ENCODE measurements at places on chromosomes 16 and 17. TPM values are rescaled to one million over a fixed set of nuclear protein-coding genes. Genes with fewer than 3 reads are reported as not detected.

Gene MT1E
- 12.5 TPM for total RNA-seq

DNA sequence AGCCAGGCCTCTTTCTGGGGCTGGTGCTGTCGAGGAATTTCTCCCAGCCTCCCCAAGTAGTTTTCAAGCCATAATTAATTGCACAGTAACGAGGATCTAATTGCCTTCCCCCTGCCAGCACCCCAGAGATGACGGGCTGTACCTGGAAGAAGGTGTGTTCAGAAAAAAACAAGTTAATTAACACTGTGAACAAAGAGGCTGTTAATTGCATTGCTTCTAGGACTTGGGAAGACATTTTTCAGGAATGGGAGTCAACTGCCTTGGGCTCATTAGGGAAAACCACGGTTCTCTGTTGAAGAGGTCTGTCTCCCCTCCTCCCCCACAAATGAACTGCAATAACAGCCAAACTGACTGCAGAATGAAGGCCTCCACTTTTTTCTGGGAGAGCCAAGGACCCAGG is 176.7 kb downstream of the CCT6B start:
- H3K27me3 ChIP-seq, result peaks cover 42% of the 10 kb centered on the region
- H3K4me3 ChIP-seq, result no peak overlapping the region
- no peaks in the 10 kb centered on the region for H3K4me1 ChIP-seq

DNA sequence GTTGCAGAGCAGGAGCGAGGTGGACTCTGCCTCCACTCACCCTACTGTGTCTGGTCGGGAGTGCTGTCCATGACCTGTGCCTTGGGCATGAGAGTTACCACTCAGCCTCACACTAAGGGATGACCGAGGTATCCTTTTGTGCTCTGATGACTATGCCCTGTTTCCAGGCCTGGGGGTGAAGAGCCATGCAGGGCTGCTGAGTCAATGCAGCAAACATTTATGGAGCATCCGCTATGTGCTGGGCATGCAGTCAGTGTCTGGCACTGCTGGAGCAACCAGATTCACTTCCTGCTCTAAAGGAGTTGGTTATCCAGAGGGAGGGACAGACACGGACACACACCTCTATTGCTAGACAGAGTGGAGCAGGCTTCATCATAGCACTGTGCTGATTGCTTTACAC is 7.6 kb upstream of the HNF1B start:
- peaks cover under 1% of the 10 kb centered on the region for H3K4me1 ChIP-seq
- no peak for DNase-seq
- no peak overlapping the region for H3K4me3 ChIP-seq
- no peak overlapping the region for H3K27ac ChIP-seq
- no peaks in the 10 kb centered on the region for H3K36me3 ChIP-seq
- H3K27me3 ChIP-seq, result peaks cover 51% of the 10 kb centered on the region

- H3K27me3 ChIP-seq, result no peaks in the 10 kb centered on the region
- no peak overlapping the region for H3K4me3 ChIP-seq
- peaks cover 13% of the 10 kb centered on the region for H3K4me1 ChIP-seq
- no peak for DNase-seq
These were observed 204.9 kb downstream of the PRKCA start for GRCh38 chr17:66507103-66507923.

DNA sequence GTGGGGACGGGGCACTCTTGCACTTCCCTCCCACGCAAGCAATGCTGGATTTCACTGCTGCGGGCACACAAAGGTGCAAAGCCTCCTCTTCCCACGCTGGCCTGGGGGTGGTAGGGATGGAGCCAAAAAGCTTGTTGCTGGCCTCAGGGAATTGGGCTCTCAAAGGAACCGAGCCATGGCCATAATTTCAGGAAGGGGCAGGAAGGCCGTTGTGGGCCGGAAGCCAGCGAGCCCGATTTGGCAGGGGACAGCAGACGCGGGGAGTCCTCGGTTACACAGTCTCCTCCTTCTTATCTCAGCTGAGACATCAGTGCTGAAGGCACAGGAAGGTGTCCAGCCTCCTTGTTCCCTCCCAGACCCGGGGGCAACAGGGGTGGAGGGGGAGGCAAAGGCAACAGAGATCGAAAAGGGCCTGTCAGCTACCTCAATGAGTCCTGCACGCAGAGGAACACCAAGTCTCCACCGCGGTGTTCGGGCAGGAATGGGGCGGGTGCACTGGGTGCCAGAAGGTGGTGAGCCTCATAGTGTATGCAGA is 59.5 kb downstream of the SLFN11 start:
- DNase-seq, result no peak
- no peak overlapping the region for H3K27ac ChIP-seq
- H3K36me3 ChIP-seq, result no peaks in the 10 kb centered on the region

Gene ALOX12
- 0.34 TPM for total RNA-seq

- no peak overlapping the region for H3K27ac ChIP-seq
- no peaks in the 10 kb centered on the region for H3K36me3 ChIP-seq
- H3K4me1 ChIP-seq, result peaks cover 26% of the 10 kb centered on the region
- no peak overlapping the region for H3K4me3 ChIP-seq
These were observed 9.2 kb upstream of the SSTR2 start for GRCh38 chr17:73155410-73156165.

GRCh38 chr16:280991-281659 is 734 bp downstream of the ARHGDIG start:
- no peak for DNase-seq
- peaks cover 29% of the 10 kb centered on the region for H3K27me3 ChIP-seq
- H3K4me3 ChIP-seq, result peak overlapping the region; percentile 28
- no peaks in the 10 kb centered on the region for H3K36me3 ChIP-seq

GRCh38 chr17:29063992-29064391 is 21.1 kb downstream of the PIPOX start:
- H3K27me3 ChIP-seq, result peaks cover 44% of the 10 kb centered on the region
- no peak overlapping the region for H3K27ac ChIP-seq
- H3K4me1 ChIP-seq, result peaks cover 24% of the 10 kb centered on the region
- DNase-seq, result no peak
- no peak overlapping the region for H3K4me3 ChIP-seq

Gene MYCBPAP
- 4.1 TPM for total RNA-seq

Gene CDK3
- 14.1 TPM for total RNA-seq
